ENCODE measurements at places on chromosomes 7 and 10.

- no peak for DNase-seq
Measured at GRCh38 chr10:125264091-125264490, 103.7 kb upstream of the CTBP2 start.

DNA sequence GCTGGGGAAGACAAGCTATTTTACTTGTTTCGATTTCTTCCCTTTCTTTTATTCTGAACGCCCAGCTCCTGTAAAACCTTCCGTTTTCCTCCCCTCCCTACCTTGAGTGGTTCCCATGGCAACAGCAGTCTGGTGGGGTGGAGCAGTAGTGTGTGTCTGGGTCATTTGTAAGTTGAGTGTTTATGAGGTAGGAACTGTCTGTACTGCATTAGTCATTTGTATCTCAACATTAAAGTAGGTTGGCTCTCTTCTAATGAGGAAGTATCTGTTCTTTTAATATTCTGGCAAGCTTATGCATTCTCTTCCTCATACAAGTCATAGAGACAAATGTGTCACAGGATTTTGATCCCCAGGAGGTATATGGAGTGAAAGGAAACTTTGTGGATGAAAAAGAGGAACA is 85.3 kb upstream of the CCDC6 start:
- peak; percentile 94 for DNase-seq

DNA sequence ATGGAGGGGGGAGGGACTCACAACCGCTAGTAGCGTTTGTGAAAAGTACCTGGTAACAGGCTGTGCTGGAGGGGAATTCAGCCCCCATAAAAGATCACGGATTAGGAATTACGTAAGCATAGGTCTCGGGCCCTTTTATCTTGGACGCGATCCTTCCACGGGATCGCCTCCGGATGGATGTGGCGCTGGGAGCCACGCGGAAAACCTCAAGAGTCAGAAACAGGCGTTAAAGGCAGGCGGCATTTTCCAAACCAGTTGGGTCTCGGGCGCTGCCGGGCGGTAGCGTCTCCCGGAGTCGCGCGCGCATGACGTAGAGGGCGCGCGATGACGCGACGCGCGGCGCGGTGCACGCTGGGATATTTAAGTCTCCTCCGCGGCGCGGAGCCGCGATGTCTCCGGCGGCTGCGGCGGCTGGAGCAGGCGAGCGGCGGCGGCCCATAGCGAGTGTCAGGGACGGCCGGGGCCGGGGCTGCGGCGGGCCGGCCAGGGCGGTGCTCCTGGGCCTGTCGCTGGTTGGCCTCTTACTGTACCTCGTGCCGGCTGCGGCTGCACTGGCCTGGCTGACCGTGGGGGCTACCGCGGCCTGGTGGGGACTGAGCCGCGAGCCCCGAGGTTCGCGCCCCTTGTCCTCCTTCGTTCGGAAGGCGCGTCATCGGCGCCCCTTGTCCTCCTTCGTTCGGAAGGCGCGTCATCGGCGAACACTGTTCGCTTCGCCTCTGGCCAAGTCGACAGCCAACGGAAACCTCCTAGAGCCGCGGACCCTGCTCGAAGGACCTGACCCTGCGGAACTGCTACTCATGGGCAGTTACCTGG is at the start of gene POM121:
POM121 (plus strand) TSS at position 363 of the 813 bp plus-strand sequence; CDS start at position 390, 27 bp downstream.
- peak; percentile 70 for DNase-seq

- peak; percentile 42 for DNase-seq
Measured at GRCh38 chr10:3775696-3776551, 9.1 kb downstream of the KLF6 start.

GRCh38 chr10:88763441-88763840 is 3.6 kb downstream of the LIPN start:
- no peak for DNase-seq
